ENCODE measurements at places on chromosomes 7 and 10. TPM values are rescaled to one million over a fixed set of nuclear protein-coding genes. Genes with fewer than 3 reads are reported as not detected.

GRCh38 chr7:90232430-90232829 lies 12.5 kb upstream of the CFAP69 start:
- DNase-seq, result no peak

GRCh38 chr7:29170781-29171180 lies 23.8 kb upstream of the CHN2 start:
- no peak for DNase-seq

- DNase-seq, result no peak
These were observed 54.7 kb downstream of the GRID1 start for GRCh38 chr10:86311906-86312305.

GRCh38 chr7:33766405-33766804 lies 138.9 kb upstream of the BMPER start:
- DNase-seq, result no peak

- DNase-seq, result no peak
These were observed 12.1 kb upstream of the CDK6 start for GRCh38 chr7:92848441-92848840.

- no peak for DNase-seq
These were observed 86.7 kb downstream of the LYZL2 start for GRCh38 chr10:30542895-30543288.

DNA sequence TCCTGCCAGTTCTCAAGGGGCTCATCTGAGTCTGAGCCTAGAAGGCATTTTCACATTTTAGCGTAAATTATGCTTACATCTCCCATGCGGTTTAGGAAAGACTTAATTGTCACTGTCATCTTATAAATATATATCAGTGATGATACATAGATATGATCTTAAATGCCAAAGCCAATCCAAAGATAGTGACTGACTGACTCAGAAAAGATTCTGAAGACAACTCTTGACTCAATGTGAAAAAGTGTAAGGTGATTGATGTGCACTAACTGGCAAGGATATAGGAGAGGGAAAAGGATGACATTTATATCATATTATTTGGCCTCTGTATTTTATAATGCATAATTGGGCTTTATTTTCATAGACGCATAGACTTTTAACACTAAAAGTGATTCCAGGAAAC lies 84.9 kb upstream of the LRRN3 start:
- no peak for DNase-seq

DNA sequence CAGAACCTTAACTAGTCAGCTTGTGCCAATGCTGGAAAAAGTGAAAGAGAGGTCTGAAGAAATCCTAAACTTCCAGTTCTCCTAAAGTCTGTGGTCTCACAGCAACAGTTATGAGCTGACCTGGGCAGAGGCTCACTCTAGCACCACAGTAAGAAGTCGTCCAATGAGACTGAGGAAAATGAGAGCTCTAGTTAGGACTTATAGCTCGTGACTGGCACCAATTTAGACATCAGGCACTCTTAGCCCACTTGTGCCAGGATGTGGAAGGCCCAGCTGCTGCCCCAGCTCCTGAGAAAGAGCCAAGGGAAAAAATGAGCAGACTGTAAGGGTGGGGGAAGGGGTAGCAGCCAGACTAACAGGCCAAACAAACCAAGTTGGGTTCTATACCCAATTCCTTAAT lies 7.6 kb downstream of the MMS19 start:
- no peak for DNase-seq

DNA sequence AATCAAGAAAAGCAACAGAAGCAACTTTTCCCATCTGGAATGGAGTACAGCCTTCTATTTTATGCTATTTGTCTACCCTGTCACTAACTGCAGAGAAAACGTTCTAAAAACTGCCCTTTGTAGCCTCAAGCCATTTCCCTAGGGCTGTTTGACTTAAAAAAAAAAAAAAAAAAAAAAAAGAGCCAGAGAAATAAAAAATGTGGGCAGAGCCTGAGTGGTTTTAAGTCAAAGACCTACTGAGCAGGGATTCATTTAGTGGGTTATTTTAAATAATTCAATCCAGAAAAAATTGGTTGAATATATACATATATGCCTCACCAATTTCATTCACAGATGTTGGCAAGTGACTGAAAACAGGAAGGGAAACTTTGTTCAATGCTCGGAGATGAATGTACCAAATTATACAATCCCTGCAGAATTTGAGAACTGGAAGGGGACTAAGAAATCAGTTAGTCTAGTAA lies 75.2 kb downstream of the PPP1R3C start:
- no peak for DNase-seq

GRCh38 chr10:29257784-29258135 lies 31.1 kb upstream of the LYZL1 start:
- no peak for DNase-seq

- DNase-seq, result peak; percentile 50
These were observed 28.2 kb upstream of the BMS1 start for GRCh38 chr10:42754155-42755027.

DNA sequence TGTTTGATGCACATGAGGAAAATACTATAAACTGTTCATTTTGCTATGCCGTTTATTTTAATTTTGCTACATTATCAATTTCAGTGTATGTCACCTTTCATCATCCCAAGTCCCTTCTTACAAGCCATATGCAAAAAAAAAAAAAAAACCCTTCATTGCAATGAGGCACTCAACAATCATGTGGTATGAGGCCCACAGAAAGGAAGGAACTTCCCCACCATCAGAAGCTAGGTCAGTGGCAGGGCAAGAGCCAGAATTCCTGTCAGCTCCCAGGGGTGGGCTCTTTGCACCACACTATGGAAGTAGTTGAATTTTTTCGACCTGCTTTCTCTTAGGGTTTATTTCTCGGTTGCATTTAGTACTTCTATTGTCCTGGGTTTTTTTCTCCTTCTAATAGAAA lies 75.4 kb downstream of the NOC3L start:
- no peak for DNase-seq

GRCh38 chr7:159198016-159198724 lies 53.5 kb upstream of the VIPR2 start:
- DNase-seq, result no peak

GRCh38 chr7:51328351-51328801 lies 11.8 kb upstream of the COBL start:
- DNase-seq, result no peak

GRCh38 chr10:12971001-12971788 lies 30.3 kb downstream of the CCDC3 start:
- DNase-seq, result no peak

- no peak for DNase-seq
These were observed 193.7 kb upstream of the CSTF2T start for GRCh38 chr10:51892965-51893658.

DNA sequence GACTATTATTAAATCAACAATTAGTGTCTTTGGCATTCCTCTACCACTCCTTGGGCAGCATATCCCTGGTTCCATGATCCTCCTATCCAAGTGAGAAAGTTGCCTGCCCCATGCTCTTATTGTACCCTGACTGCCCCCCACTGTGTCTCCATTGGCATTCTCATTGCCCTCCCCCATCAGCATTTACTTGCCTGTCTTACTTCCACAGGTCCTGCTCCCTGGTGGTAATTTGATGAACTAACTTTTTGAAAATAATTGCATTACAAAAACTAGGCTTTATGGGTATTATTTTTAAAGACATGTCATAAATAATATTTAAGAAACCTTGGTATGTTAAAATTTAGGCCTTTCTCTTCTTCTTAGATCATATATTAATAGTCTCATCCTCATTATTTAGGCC lies 346.4 kb downstream of the PCLO start:
- DNase-seq, result no peak

DNA sequence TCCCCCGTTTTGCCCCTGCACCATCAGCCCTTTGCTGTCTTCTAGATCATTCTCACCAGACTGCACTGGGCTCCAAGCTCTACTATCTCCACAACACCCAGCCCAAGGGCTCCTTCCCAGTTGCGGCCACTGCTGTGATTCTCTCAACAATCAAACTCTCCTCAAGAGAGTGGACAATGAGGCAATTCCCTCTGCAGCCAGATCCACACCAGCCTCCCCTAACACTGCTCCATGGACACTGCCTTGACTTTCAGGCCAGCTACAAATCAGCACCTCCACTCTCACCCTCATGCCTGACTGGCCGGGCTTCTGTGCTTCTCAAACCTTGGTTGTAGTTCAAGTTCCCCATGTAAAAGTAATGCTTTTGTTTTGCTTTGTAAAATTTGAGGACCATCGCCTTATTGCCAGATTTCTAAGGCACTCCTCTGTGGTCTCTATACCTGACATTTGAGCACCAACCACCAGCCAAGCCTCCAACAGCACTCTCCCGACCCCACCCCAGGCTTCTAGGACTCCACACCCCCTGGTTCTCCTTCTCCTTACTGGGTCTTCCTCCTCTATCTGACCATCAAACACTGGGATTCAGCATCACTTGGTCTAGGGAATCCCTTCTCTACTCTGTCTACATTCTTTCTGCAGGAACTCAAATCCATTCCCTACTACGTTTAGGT lies 45.4 kb downstream of the PPIF start:
- no peak for DNase-seq

DNA sequence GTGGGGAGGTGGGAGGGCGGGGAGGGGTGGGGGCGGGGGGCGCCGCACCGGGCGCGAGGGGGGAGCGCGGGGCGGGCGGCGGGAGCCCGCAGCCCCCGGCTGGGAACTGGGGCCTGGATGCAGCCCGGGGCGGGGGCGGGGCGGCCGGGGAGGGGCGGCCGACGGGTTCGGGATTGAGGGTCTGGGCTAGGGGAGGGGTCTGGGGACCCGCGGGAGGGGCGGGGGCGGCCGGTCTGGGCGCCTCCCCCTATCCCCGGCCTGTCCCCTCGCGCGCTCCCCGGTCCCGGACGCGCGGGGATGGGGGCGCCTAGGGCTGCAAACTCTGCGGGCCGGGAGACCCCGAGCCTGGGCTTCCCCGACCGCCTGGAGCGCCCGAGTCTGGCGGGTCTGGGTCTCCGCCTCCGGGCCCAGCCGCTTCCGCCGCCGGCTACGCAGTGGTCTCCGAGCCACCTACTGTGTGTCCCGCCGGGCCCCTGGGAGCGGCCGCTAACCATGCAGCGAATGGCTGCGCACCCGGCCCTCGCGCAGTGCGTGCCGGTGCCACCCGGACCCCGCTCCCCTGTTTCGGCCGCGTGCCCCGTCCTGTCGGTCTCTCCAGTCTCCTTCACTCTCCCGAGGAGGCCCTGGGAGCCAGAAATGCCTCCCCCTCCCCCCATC lies 375 bp upstream of the FGF8 start:
- no peak for DNase-seq

GRCh38 chr7:833601-834258 lies 1.5 kb downstream of the SUN1 start:
- no peak for DNase-seq

DNA sequence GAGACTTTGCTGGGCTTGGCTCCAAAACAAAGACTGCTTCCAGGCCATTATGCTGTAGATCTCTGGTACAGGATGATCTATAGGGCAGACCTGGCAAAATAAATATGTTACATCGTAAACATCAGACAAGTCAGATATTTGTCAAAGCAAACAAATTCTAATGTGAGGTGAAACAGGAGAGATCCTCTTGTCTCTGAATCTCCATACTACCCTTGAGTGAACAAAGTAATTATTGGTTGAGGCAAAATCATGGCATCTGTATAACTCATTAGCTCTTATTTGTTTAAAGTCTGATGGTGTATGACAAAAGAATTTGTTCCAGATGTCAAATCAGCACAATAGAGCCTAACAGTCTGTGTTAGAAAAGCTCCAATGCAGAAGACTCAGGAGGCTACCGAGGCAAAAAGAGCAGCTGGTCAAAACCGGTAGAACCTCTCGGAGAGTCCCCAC lies 1291.5 kb downstream of the TYW1 start:
- no peak for DNase-seq

DNA sequence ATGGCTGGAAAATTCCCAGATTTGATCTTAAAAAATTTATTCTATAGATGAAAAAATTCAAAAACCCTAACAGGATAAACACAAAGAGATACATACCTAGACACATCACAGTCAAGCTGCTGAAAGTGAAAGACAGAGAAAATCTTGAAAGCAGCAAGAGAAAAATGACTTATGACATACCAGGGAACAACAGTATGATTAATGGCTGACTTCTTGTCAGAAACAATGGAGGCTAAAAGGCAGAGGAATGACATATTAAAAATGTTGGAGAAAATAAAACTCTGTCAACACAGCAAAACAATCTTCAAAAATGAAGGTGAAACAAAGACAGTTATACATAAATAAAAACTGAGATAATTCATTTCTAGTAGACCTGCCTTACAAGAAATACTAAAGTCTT lies 442.7 kb downstream of the IPMK start:
- DNase-seq, result no peak

- DNase-seq, result no peak
These were observed 73.1 kb upstream of the SAMD8 start for GRCh38 chr10:75038335-75038734.

GRCh38 chr10:28687683-28688001 lies 10.3 kb downstream of the BAMBI start:
- no peak for DNase-seq

- no peak for DNase-seq
These were observed 123.7 kb downstream of the AVL9 start for GRCh38 chr7:32618987-32619386.

DNA sequence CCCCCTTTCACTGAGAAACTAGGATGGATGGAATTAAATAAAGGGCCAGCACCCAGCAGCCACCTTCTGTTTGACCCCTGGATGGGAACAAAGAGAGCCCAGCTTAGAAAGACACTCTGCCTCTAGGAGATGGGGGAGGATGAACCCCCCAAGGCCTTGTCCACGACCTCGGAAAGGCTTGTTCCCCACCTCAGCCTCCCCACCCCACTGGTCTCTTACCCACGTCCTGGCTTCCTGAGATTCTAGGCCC lies 9.7 kb downstream of the ITPRIP start:
- DNase-seq, result no peak

DNA sequence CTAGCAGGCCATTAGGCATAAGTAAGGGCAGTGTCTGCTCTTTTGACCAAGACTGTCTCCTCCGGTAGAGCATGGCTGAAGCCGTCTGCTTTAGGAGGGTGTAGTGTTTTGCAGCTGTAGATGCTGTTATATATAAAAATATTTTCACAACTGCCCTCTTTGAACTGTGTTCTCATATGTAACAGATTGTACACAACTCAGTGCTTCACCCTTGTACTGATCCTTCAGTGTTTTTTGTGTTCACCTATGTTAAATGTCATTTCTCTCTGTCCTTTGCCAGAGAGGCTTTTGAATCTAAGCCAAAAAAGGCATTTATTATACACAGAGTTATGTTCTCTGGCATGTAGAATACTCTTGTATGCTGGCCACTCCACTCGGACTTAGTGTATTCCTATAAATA lies 135.5 kb downstream of the BICC1 start:
- DNase-seq, result no peak

- DNase-seq, result no peak
These were observed 594.6 kb downstream of the NXPH1 start for GRCh38 chr7:9028012-9028411.

- DNase-seq, result no peak
These were observed 40.6 kb downstream of the PYROXD2 start for GRCh38 chr10:98374217-98374985.

The PLXNA4 gene
- 3.5 TPM for total RNA-seq

The FFAR4 gene
- 17.4 TPM for total RNA-seq

The WNT16 gene
- not detected for total RNA-seq

The C10orf62 gene
- not detected for total RNA-seq

The FZD8 gene
- total RNA-seq, result 13.4 TPM

The OR6V1 gene
- not detected for total RNA-seq

The HTR7 gene
- total RNA-seq, result 0.51 TPM

The GPR15LG gene
- 231 TPM for total RNA-seq
